ENCODE measurements at places on chromosomes 3 and 15. TPM values are rescaled to one million over a fixed set of nuclear protein-coding genes. Genes with fewer than 3 reads are reported as not detected.

Gene MYRIP
- total RNA-seq, result not detected

Gene CADM2
- total RNA-seq, result not detected

Gene CDC25A
- total RNA-seq, result 1.3 TPM

Gene USP13
- total RNA-seq, result 7.0 TPM

Gene WDR72
- not detected for total RNA-seq

Gene ZIC4
- not detected for total RNA-seq

Gene CFAP20DC
- total RNA-seq, result 5.4 TPM

Gene CCR9
- total RNA-seq, result not detected

Gene XYLB
- 1.6 TPM for total RNA-seq

Gene GABRB3
- total RNA-seq, result 1.3 TPM

Gene CGNL1
- total RNA-seq, result 10.2 TPM

Gene ABHD17C
- 16.9 TPM for total RNA-seq

Gene C3orf70
- total RNA-seq, result 4.3 TPM

Gene SPTSSB
- not detected for total RNA-seq

Gene ANKRD63
- total RNA-seq, result not detected

Gene RYK
- 59.5 TPM for total RNA-seq

Gene PAK6
- total RNA-seq, result not detected

Gene C3orf18
- total RNA-seq, result 10.0 TPM

Gene PRICKLE2
- total RNA-seq, result 22.9 TPM

Gene GPR149
- total RNA-seq, result not detected

Gene SEMA7A
- 8.1 TPM for total RNA-seq

Gene IGDCC3
- not detected for total RNA-seq

Gene MUSTN1
- not detected for total RNA-seq

Gene NR2E3
- total RNA-seq, result not detected

Gene UPK1B
- total RNA-seq, result not detected

Measured in pericardium fibroblast (primary cell).